ENCODE measurements at places on chromosomes 1 and 21.

DNA sequence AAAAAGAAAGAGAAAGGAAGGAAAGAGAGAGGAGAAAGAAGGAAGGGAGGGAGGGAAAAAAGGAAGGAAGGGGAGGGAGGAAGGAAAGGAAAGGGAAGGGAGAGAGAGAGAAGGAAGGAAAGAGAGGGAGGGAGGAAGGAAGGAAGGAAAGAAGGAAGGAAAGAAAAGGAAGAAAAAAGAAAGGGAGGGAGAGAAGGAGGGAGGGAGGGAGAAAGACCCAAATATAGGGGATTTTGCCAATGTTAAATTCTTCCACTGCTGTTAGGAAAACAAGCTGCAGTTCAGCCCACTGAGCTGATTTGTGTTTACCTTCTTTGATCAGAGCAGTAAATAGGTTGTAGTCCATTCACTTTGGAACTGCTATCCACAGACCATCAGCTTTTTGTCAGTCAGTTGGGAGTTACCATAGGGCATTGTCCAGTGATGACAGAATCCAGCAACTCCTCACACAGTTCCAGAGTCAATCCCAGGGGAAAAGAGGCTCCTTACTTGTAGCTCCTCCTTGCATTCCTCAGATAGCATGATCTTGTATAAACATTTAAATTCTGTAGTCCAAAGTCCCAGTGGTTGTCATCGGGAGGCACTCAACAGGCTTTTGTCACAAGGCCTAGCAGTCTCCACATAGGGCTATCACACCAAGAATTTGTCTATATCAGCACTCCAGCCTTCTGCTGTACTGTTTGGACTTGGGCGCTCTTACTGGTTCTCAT lies 13.5 kb upstream of the PPP1R8 start:
- no peak for ATAC-seq
- H3K4me3 ChIP-seq: no peak overlapping the region
- no peaks in the 10 kb centered on the region for H3K27me3 ChIP-seq
- H3K27ac ChIP-seq: peak overlapping the region; percentile 51

GRCh38 chr1:46689356-46689755 lies 17.7 kb downstream of the TEX38 start:
- no peak overlapping the region for H3K4me3 ChIP-seq
- H3K27me3 ChIP-seq: no peaks in the 10 kb centered on the region
- no peaks in the 10 kb centered on the region for H3K4me1 ChIP-seq
- peak overlapping the region; percentile 22 for H3K27ac ChIP-seq

DNA sequence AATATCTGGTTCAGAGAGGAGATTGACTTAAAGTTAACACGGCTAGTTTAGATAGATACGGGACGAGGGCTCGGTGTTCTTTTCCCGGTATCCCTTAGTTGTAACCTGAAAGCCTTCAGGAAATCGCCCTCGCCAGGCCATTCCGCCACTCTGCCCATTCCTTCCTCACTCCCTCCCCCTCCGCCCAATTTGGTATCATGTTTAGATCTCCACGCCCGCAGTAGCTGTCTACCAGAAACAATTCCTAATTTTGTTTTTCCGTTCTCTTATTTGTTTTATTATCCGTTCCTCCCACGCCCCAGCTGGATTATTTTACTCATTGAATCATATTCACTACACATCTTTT lies 685 bp upstream of the VAMP4 start:
- H3K4me3 ChIP-seq: peak overlapping the region; percentile 99
- no peak for ATAC-seq
- H3K27me3 ChIP-seq: no peaks in the 10 kb centered on the region
- peak overlapping the region; percentile 98 for H3K27ac ChIP-seq
- H3K4me1 ChIP-seq: peaks cover 30% of the 10 kb centered on the region

GRCh38 chr1:93442008-93442666 lies 5.8 kb upstream of the FNBP1L start:
- no peaks in the 10 kb centered on the region for H3K36me3 ChIP-seq
- no peak overlapping the region for H3K27ac ChIP-seq
- H3K4me3 ChIP-seq: no peak overlapping the region
- ATAC-seq: no peak
- H3K27me3 ChIP-seq: no peaks in the 10 kb centered on the region
- peaks cover 3% of the 10 kb centered on the region for H3K4me1 ChIP-seq

DNA sequence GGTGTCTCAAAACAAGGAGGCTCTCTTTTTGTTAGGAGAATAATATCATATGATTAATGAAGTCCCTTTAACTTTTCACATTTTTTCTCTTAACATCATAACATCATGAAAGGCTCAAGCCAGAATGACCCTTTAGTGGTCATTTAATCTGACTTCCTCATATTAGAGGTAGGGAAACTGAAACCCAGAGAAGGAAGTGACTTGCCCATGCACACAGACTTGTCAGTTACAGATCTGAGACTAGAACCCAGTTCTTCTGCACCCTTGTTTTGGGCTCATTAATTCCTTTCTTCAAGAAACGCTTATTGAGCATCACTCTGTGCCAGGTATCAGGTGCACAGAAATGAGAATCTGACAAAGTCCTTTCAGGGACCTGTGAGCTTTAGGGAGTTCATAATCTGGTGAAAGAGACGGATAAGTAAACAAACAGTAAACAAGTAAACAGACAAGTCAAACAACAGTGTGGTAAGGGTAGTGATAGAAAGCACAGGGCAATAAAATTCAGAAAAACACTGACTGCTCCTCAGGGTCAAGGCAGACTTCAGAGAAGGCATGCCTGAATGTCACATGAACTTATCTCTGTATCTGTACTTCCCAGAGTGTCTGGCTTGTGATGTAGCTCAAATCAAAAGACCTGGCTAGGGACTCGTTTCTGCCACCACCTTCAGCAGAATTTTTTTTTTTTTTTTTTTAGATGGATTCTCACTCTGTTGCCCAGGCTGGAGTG lies 38.3 kb upstream of the OSBPL9 start:
- H3K4me1 ChIP-seq: peaks cover 43% of the 10 kb centered on the region
- H3K36me3 ChIP-seq: no peaks in the 10 kb centered on the region
- H3K27ac ChIP-seq: peak overlapping the region; percentile 74
- H3K4me3 ChIP-seq: no peak overlapping the region
- no peaks in the 10 kb centered on the region for H3K27me3 ChIP-seq

DNA sequence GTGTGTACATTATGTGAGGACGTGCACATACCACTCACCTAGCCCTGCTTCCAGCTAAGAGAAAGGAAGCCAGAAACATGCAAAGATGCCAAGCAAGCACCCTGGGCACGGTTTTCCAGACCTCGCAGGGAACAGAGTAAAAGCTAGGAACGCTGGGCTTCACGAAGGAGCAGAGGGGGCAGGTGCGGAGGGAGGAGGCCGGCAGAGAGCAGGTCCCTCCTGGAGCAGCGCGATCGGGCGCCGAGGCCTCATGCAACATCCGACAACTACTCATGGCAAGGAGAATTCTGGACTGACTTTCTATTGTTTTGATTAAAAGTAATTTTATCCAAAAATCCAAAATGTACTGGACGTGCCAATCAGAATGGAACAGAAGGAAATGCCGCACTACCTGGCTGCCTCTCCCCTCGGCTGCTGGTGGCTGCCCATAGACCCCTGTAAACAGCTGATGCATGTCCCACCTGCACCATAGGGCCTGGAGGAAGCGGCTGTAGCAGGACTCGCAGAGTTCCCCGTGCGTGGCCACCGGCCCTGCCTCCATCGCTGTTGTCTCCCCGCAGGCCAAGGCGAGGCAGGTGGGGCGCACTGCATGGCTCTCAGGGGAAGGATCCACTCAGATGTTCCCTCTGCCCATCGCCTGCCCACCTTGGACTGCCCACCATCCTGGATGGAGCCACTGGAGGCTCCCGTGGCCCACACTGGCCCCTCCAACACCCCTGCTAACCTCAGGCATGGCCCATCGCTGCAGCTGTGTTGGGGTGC lies 93.5 kb downstream of the WDR4 start:
- peaks cover 43% of the 10 kb centered on the region for H3K27me3 ChIP-seq
- H3K4me1 ChIP-seq: peaks cover 36% of the 10 kb centered on the region
- H3K4me3 ChIP-seq: no peak overlapping the region

- no peaks in the 10 kb centered on the region for H3K4me1 ChIP-seq
- H3K36me3 ChIP-seq: peaks cover 58% of the 10 kb centered on the region
- H3K27me3 ChIP-seq: no peaks in the 10 kb centered on the region
- H3K4me3 ChIP-seq: no peak overlapping the region
These were observed 32.3 kb downstream of the TBX19 start for GRCh38 chr1:168312718-168313604.

DNA sequence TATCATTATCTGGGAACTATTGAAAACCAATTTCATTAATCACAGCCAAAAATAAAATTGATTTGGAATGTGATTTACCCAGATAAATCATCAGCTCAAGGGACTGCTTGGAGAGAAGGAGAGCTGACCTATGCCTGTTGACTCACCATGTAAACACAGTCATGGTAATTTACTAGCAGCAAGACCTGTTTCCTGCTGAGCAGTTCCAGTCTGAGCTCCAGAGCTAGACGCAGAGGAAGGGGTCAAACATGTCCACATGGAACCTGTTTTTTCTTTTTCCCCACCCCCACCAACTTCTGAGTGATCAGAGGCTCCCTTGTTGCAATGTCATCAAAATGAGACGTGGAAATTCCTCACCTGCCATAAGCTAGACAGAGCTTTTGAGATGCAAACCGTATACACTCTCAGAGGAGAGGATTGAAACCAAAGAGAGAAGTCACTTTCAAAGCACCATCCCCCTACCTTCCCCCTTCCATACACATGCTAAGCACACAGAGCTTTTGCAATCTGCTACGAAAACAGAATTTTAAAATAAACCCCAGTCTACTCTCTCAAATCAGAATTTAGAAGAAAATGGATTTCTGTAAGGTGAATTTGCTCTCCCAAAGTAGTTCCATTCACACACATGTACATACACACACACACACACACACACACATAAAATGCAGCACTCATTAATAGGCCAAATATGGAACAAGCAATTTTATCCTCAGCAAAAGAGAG lies 55.9 kb upstream of the PTGFRN start:
- no peak overlapping the region for H3K27ac ChIP-seq
- no peak overlapping the region for H3K4me3 ChIP-seq
- H3K27me3 ChIP-seq: peaks cover 9% of the 10 kb centered on the region
- H3K36me3 ChIP-seq: no peaks in the 10 kb centered on the region
- no peaks in the 10 kb centered on the region for H3K4me1 ChIP-seq

DNA sequence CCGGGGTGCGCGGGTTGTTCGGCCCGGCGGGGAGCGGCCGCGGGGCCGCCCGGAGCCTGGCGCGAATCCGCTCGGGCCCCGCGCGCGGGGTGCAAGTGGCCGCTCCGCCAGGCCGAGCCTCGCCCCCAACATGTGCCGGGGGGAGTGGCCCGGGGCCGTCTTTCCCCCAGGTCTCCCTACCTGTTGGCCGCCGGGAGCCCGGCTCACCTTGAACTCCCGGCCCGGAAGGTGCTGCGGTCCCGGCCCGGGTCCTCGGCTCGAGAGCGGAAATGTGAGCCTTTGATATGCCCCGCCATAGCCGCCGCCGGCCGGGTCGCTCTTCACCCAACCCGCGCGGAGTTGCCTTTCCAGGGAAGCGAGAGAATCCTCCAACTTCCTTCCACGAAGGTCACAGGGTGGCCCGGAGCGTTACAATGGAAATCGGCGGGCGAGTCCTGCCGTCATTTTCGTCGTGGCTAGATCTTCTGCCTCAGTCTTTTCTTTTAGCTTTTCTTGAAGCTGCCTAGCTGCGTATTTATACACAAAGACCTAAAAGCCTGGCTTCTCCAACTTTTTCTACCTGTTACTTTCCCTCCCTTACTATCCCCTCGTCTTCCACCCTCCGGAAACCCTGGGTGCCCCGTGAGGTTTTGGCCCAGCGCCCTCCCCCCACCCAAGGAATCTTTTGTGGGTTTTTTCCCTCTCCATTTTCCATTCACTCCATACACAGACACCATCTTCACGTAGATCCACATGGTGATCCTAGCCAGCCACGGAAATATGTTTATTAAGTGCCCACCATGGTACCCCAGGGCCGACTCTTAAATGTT lies 867 bp downstream of the PTGFRN start:
- H3K4me3 ChIP-seq: no peak overlapping the region
- peaks cover 31% of the 10 kb centered on the region for H3K27me3 ChIP-seq
- peaks cover 4% of the 10 kb centered on the region for H3K4me1 ChIP-seq
- no peak overlapping the region for H3K27ac ChIP-seq
- ATAC-seq: no peak
- H3K36me3 ChIP-seq: no peaks in the 10 kb centered on the region

GRCh38 chr1:54464031-54464476 lies 57.9 kb upstream of the SSBP3 start:
- no peak for ATAC-seq
- no peak overlapping the region for H3K4me3 ChIP-seq
- no peaks in the 10 kb centered on the region for H3K4me1 ChIP-seq
- no peaks in the 10 kb centered on the region for H3K36me3 ChIP-seq
- H3K27me3 ChIP-seq: peaks cover 27% of the 10 kb centered on the region

DNA sequence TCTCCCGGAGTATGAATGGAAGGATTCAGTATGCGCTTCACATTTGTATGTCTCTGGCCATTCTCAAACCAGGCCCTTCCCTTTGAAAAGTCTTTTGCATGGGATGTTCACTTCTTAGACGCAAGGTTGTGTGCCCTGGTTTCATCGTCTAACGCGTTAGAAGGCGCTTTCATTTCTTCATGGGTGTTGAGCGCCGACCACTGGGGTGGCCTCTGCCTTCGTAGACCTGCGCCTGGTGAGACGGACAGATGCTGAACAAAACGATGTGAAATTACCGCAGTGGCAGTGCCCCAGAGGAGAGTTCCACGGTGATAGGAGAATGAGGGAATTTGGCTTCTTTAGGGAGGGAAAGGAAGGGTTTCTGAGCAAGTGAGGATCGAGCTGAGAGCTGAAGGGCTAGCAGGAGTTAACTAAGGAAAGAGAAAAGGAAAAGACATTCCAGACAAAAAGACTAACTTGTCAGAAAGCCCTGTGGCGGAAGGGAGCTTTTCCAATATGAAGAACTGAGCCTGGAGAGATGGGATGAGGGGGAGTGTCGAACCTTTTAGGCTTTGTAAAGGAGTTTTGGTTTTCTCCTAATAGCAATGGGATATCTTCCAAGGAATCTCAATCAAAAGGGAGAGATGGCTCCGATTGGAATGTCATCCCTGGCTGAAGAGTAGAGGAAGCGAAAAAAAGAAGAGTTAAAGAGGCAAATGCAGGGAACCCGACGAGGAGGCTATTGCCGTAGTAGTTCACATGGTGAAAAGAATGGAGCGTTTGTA lies 951 bp downstream of the GGPS1 start:
- H3K27me3 ChIP-seq: no peaks in the 10 kb centered on the region
- H3K27ac ChIP-seq: no peak overlapping the region

DNA sequence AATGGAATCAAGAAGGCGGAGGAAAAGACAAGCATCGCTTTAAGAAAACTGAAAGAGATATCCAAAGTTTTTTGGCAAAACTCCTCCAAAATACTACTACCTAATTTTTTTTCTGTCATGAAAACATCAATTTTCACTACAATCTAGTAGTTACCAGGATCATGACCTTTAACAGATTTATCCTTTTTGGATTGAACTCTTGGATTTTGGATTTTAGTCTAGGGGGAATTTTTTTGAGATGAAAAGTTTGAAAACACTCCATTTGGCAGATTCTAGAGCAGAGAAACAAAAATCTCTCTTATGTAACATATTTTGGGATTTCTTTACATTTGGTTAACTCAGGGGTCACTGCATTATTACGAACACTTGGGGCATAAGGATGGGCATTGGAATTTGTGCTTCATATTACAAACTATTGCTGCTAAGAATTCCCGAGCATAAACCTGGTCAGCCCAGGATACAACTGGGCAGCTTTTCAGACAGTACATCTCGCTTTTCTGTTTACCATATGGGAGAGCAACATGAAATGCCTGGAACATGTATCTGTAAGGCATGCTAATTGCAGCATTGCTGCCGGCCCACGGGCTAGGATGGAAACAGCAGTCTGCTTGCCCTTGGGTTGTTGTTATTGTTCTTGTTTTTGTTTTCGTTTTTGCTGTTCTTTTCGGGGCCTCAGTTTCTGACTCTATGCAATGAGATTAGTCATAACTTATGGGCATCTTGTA lies 264.3 kb downstream of the RHOU start:
- ATAC-seq: no peak
- H3K4me1 ChIP-seq: no peaks in the 10 kb centered on the region
- no peaks in the 10 kb centered on the region for H3K36me3 ChIP-seq

Measured in stimulated activated memory B cell treated with anti-CD40 and anti-IgM and Interleukin-4, amounts not matched to agents 10 μg/mL and 1 μg/mL and 100 μg/mL, for 72 hours (primary cell).